ENCODE measurements at places on chromosomes 12 and 14. TPM values are rescaled to one million over a fixed set of nuclear protein-coding genes. Genes with fewer than 3 reads are reported as not detected.
A peak's percentile ranks its signal among the peaks of the same experiment; 100 is the strongest.

Gene GLRX5
- 45.3 TPM for total RNA-seq

Gene NPFF
- total RNA-seq, result not detected

Gene FBRSL1
- total RNA-seq, result 47.3 TPM

Gene TROAP
- 0.53 TPM for total RNA-seq

Gene ADCK1
- total RNA-seq, result 8.7 TPM

Gene TPH2
- total RNA-seq, result not detected

Gene ASIC1
- 1.1 TPM for total RNA-seq

DNA sequence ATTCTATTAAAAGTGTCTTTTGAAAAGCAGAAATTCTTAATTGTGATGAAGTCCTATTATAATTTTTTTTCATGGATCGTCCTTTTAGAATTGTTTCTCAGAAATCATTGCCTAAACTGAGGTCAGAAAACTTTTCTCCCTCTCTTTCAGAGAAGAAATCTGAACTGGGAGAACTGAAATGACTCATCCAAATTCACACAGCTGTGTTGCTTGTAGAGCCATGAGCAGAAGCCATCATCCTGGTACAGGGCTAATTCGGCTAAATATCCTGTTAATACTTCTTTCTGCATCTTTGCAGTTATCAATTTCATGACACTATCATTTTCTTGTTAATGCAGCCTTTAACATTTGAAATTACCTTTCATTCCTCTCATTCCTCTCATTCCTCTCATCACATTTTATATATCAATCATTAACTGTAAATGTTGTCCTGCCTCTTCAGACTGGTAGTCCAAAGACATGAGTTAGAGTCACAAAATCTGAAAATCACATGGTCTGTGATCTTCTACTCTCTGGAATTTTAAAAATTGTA, 15.5 kb downstream of the SLC15A5 start:
- DNase-seq, result no peak

DNA sequence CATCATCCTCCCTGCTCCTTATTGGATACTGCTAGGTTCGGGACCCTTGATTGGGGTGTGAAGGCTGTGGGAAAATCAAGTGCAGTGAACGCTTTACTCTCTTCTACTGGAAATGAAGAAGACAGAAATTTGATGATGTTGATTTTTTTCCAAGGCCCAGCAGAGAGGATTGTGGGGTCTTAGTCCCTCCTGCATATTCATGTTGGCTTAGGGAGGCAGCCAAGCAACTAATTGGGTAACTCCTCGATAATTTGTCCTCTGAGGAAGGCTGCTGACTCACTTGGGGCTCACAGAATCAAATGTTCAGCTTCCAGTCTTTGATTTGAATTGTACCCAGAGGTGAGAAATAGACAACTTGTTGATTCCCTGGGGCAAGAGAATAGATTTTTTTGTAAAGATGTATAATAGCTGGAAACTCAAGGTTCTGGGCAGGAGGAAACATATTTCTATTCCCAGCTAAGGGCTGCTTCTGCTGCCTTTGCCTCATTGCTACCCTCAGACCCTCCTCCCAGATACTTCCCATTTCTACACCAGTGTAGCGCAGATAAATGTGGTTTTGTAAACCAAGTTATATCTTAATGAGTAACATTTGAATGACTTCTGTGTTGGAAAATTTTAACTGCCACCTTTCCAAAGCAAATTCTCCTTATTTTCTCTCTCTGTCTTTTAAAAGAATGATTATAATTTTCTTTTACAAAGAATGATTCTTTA, 21.7 kb downstream of the NEUROD4 start:
- DNase-seq, result no peak

DNA sequence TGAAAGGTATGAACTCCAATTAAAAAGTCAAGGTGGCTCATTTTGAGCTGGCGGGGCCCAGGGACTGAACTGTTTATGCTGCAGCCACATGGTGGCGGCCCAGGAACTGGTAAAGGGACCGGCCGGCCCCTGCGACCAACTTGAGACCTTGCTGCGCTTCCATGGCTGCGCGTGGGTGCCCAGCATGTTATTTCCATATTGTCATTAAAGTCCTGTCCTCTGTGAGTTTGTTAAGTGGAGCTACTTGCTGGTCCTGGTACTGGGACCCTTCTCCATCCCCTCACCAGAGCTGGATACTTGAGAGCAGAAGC, 62.3 kb downstream of the BEGAIN start:
- peak; percentile 35 for DNase-seq

GRCh38 chr14:105885561-105886320, 359.4 kb downstream of the TMEM121 start:
- DNase-seq, result no peak

GRCh38 chr12:19946550-19946949, 421.8 kb upstream of the PDE3A start:
- no peak for DNase-seq

DNA sequence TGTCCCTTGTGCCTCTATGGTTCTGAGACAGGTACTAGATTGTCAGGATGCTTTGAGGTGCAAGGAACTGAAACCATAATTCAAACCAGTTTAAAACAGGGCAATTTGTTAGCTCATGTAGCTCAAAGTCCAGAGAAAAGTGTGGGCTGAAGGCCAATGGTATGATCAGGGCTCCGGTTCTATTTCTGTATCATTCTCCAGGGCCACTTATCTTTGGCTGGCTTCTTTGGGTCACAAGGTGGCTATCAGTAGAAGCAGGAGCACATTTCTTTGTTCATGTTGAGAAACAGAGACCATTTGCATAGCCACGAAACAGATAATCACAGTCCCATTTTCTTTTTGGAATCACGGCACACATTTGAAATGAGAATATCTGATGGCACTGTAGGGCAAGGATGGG, 294.9 kb downstream of the ETNK1 start:
- DNase-seq, result no peak

GRCh38 chr12:89829434-89829975, 120.9 kb upstream of the ATP2B1 start:
- DNase-seq, result no peak

DNA sequence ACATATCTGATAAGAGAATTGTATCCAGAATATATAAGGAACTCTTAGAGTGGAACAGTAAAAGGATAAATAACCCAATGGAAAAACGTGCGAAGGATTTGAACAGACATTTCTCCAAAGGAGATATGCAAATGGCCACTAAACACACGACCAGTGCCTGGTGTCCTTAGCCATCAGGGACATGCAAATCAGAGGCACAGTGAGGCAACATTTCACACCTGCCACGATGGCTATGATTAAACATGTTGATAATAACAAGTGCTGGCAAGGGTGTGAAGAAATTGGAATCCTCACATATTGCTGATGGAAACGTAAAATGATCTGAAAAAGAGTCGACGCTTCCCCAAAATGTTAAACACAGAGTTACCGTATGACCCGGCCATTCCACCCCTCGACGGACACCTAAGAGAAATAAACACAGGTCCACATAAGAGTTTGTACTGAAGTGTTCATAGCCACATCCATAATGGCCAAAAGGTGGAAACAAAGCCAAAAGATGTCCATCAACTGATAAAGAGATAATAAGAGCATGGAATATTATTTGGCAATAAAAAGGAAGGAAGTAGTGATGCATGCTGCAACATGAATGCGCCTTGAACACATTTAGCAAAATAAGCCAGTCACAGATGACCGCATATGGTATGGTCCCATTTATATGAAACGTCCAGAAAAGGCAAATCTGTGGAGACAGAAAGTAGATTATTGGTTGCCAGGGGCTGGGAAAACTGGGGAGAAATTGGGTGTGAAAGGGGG, 6.3 kb upstream of the TMEM121 start:
- DNase-seq, result no peak

- DNase-seq, result no peak
Measured at GRCh38 chr14:27916326-27916725, 850.3 kb upstream of the FOXG1 start.

GRCh38 chr14:70600382-70601157, at the start of gene MED6:
Gene MED6, minus strand, starts transcription at chr14:70600655. Its CDS starts 18 bp downstream, at chr14:70600637.
- DNase-seq, result peak; percentile 94

DNA sequence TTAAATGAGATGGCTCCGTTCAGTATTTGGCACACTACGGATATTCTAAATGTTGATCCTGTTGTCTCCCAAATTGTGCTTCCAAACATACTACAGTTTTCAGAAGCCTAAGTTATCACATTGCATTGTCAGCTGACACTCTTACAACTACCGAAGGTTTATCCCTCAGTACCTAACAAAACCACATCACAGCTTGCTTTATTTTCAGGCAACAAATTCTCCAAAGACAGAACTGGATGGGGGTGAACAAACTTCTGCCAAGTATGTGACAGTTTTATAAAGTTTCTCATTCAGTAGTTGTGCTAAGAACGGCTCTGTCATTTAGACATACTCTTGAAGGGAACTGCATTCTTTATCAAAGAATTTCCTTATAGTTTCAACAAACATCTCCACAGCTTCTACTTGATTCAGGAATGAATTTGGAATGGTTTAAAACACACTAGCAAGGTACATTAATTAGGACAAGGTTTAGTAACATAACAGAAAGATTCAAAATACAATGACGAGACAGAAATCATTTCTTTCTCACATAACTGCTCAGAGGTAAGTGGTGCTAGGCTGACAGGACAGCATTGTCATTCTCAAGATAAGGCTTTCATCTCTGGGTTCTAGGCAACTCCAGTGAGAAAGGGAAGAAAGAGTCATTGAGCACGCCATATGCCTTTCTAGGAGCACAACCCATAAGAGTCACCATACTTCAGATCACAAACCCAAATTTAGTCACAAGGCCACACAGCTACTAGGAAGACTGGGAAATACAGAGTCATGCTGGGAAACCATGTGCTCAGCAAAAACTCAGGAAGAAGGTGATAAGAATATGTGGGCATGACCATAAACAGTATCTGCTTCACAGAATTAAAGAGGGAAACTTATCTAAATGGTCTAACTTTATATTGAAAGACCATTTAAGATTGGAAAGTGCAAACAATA, 100.7 kb downstream of the DUSP6 start:
- DNase-seq, result no peak

DNA sequence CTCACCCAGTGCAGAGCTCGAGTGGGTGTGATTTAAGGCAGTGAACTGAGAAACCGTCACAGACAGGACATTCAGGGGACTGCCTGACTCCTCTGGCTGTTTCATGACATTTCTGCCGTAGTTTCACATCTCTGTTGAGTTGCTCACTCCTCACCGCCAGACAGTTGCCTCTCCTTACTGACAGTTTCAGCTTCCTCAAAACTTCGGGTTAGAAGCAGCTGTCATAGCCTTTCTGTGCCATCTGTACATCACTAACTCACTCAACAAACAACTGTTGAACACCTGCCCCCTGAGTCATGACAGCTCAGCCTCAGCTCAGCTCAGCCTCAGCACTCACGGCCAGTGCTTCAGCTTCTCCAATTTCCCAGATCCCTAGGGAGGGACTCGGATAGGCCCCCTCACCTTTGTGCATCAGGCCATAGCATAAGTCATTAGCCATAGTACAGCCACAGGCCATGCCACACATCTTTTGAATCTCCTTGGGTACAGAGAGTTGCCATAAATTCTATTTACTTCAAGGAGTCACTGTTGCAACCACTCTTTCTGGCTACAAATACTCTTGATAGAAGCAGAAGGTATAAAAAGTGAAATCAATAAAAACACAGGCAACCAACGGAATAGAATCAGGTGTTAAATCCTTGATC, 6.2 kb upstream of the SLC15A4 start:
- DNase-seq, result no peak

DNA sequence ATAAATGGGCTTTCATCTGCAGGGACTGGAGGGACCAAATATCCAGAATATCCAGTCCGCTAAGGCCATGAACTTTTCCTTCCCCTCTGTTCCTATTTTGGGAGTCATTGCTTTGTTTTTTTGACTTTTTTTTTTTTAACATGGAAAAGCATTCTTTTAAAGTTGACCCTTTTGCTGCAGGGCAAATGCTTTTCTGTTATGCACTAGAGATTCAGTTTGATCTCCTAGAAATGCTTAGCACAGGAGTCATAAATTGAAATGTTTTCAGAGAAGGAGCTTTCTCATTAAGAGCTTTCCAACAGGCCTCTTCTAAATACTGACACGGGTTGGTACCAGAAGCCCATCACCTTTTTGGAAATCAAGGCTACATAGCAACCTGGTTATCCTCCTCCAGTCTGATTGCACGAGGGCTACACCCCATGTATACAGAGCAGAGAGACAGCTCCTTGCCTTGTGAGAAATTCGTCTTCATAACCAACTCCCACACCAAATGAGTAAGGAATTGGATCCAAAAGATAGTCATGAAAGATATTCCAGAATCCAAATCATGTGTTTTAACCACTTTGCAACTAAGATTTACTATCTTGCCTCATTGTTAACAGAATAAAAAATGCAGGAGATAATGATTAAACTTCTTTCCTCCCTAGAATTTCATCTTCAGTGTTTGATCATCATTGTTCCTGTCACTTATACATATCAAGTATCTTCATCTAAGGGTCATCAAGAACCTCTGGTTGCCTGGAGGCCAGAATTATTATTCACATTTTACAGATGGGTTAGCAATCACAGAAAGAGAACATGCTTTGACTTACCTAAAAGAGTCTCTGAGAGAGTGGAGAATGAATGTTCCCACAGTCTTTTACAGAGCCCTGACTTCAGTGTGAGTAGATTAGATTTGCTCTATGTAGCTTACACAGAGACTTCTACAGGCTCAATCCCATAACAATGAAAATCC, 389.4 kb downstream of the ZFP36L1 start:
- no peak for DNase-seq

GRCh38 chr12:58285551-58285950, 344.2 kb downstream of the ATP23 start:
- no peak for DNase-seq

GRCh38 chr12:42977451-42978230, 388.1 kb upstream of the PRICKLE1 start:
- no peak for DNase-seq

DNA sequence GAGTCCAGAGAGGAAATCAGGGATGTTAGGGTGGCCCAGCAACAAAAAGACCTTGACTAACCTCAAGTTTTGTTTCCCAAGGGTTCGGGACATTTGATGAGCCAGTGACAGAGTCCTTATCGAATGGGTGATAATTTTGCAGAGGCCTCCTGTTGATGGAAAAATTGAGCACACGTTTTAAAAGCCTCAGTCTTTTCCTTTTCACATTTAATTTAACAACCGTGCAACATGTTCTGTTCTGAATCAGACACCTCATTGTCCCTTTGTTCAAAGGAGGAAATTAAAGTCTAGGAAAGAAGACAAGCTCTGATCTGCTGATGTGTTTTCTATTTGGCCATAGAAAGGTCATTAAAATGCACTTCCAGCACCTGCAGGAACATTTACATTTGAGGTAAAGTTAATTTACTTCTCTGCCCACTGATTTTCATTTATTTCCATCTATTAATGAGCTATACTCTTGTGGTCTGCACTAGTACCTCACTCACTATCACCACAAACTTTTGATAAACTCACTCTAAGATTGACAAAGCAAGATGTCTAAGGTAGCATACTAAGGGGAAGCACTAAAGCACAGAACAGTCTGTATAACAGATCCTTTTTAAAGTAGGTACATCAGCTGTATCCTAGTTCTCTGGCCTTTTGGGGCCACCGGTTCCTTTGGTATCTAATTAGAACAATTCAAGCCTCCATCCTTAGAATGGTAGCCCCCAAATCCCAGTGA, 147.0 kb downstream of the RPAP3 start:
- no peak for DNase-seq

Data from adrenal gland (tissue), 19 donors.